ENCODE measurements at places on chromosomes 1 and 21.

- DNase-seq, result no peak
Measured at GRCh38 chr1:7252411-7253117, 467.3 kb downstream of the CAMTA1 start.

GRCh38 chr1:201785291-201785690 is 43.7 kb upstream of the IPO9 start:
- DNase-seq, result no peak

- no peak for DNase-seq
Measured at GRCh38 chr1:79859212-79859948, 852.9 kb upstream of the ADGRL4 start.

- no peak for DNase-seq
Measured at GRCh38 chr21:38401191-38401926, 96.9 kb downstream of the ERG start.

GRCh38 chr1:109754738-109755137 is 9.0 kb downstream of the EPS8L3 start:
- no peak for DNase-seq

GRCh38 chr1:181251001-181251712 is 162.7 kb downstream of the IER5 start:
- DNase-seq, result no peak

GRCh38 chr1:185645162-185645640 is 89.0 kb upstream of the HMCN1 start:
- DNase-seq, result no peak

GRCh38 chr1:36861375-36861774 is 172.9 kb downstream of the GRIK3 start:
- DNase-seq, result no peak

- no peak for DNase-seq
Measured at GRCh38 chr21:37562920-37563640, 196.5 kb downstream of the DYRK1A start.

DNA sequence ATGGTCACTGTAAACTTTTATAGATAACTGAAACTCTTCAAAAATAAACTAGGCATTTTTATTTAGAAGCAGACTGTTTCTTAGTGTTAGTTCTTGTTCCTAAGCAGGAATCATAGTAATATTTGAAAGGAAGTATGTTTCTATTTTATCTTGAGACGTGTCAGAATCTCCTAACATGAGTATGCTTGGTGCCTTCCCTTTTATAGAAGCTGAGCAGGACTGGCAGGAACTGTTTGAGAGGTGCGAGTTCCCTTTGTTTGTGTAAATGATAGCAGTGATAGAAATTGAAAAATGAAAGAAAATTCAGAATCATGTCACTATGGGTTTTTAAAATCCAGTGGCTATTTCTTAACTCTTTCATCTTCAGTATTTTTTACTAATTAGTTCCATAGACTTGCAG is 56.9 kb downstream of the LRRC8D start:
- DNase-seq, result no peak

DNA sequence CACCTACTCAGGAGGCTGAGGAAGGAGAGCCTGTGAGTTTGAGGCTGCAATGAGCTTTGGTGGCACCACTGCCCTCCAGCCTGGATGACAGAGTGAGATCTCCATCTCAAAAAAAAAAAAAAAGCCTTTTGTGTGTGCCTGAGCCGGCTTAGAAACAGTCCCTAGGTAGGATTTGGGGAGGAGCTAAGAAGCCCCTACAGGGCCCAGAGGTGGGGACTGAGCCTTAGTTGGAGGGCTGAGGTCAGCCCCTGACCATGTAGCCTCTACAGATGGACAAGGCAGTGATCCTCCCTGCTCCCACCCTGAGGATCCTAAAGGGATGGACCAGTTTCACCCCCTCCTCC is 2.5 kb downstream of the ADAMTSL4 start:
- no peak for DNase-seq

GRCh38 chr1:15788624-15789301 is 18.7 kb downstream of the UQCRHL start:
- no peak for DNase-seq

- no peak for DNase-seq
Measured at GRCh38 chr1:15110867-15111230, 42.7 kb upstream of the TMEM51 start.

DNA sequence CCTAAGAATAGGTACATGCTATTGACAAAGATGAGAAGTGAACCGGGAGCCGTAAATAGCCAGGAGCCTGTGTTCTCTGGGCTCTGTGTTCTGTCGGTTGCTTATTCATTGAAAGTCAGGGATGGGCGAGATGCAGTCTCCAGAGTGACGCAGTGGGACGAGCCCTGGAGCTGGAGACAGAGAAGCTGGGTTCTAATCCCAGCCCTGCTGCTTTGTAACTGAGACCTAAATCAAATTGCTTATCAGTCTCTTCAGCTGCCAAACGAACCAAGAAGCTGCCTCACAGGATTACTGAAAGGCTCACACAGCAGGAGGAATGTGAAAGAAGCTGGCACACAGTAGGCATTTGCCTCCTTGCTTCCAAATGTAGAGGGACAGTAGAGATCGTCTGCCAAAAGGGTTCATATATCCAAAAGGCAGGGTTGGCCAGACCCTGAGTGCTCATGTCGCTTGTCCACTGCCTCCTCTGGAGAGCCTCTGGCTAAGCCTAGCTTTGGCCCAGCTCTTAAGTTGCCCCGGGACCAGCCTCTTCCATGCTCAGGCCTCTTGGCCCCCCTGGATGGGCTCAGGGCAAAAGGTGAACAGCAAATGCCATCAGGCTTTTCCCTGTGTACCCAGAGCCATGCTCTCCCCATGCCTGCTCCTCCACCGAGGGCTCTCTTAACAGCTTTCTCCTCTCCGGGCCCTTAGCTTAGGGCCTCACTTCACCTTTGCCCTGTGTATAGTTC is 134.2 kb upstream of the IPO9 start:
- DNase-seq, result no peak

- no peak for DNase-seq
Measured at GRCh38 chr1:30823627-30823968, 66.0 kb upstream of the LAPTM5 start.

DNA sequence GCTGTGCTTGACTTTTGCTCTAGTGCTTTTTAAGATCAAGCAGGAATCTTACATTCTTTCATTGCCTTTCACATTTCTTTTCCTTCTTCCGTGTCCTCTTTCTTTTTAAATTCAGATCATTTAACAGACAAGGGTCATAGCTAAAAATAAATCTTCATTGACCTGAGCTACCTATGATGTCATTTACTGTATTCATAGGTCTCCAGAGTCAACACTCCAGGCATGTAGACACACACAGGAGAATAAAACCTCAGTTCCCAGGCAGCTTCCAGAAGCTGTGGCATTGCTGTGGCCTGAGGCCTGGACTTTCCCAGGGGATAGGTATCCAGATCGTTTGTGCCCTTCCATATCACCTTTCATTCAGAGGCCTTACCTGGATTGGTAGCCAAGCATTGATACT is 38.5 kb upstream of the ENAH start:
- no peak for DNase-seq

DNA sequence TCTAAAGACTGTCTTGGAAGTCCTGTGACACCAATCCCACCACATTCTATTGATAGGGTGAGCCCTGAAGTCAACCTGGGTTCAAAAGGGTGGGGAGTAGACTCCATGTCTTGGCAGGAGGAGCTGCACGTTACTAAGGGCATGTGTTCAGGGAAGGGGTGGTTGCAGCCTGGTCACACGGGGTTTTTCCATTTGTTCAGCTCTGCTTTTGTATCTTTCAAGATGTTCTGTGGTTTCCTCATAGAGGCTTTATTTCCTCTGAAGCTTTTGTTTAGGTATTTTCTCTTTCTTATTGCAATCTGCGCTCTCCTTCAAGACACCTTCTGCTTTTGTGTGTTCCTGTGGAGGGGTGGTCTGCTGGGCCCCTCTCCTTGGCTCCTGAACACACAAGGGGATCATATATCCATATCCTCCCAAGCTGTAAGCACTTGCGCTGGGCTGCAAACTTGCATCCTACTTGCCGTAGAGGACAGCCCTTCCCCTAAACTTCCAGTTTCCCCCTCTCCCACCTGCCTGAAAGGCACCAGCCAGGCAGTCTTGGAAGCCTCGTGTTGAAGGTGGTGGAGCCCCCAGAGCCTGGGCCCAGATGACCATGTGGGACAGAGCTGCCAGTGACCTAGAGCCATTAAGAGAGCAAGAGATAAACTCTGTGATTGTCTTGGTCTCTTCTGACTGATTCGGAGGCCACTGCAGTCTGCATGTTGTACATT is 62.5 kb upstream of the TRAPPC10 start:
- no peak for DNase-seq

- DNase-seq, result no peak
Measured at GRCh38 chr1:75203415-75204277, 69.5 kb downstream of the LHX8 start.

- no peak for DNase-seq
Measured at GRCh38 chr1:160101717-160102522, 3.5 kb upstream of the IGSF8 start.

GRCh38 chr1:26913754-26914619 is at the start of gene NR0B2:
Gene NR0B2 (minus strand): TSS chr1:26913975. CDS start chr1:26913940, 35 bp downstream.
- DNase-seq, result no peak

DNA sequence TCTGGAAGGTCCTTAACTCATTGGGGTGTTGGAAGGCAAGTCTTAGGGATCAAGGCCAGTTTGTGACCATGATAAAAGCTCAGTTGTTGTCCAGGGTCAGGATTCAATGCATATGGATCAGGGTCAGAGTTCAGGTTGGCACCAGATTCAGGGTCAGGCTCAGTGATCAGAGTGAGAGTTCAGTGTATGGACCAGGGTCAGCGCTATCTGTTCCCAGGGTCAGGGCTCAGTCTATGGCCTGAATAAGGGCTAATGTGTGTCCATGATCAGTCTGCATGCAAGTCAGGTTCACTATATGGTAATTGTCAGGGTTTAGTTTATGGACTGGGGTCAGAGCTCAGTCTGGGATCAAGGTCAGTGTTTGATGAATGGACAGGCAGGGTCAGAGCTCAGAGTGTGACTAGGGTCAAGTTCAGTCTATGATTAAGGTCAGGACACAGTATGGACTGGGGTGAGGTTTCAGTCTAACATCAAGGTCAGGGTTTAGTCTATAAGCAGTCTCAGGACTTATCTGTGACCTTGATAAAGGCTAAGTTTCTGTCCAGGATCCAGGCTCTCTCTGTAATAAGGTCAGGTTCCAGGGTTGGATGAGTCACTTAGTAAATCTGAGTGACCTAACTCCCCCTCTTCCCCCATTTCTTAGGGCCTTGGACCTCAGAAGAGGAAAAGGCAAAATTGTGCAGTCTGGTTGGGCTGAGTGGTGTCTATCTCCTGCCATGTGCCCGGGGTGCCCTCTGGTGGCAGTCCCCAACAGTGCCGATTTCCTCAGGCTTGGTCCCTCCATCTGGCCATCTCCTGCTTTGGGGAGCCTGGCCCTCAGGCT is 23.8 kb downstream of the KNCN start:
- peak; percentile 75 for DNase-seq

- no peak for DNase-seq
Measured at GRCh38 chr21:44444286-44444931, 10.9 kb upstream of the LRRC3 start.

DNA sequence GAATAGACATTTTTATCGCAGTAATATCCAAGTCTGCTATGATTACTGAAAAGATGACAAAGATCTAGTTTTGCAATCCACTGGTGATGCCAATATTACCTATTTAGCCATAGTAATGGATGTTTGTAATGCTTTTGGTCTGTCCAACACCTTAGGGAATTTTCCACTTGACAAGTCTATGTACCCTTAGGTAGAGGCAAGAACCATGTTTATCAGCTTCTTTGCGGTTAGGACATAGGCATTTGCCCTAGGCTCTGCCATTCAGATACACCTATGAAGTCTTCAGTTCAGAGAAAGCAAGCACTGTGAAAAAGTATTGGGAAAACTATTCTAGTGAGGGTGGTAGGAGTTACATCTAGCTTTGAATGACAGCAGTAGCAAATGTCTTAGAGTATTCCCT is 40.2 kb upstream of the SLC35D1 start:
- DNase-seq, result no peak

GRCh38 chr21:28261298-28261697 is 731.4 kb downstream of the LTN1 start:
- DNase-seq, result no peak

Measured in stimulated activated CD4-positive, alpha-beta T cell treated with anti-CD3 and anti-CD28 coated beads, Interleukin-1b, Interleukin-23, amount 100 ng/mL, for 48 hours (primary cell).